ENCODE measurements at places on chromosomes 2 and 18. TPM values are rescaled to one million over a fixed set of nuclear protein-coding genes. Genes with fewer than 3 reads are reported as not detected.
A peak's percentile ranks its signal among the peaks of the same experiment; 100 is the strongest.

YES1 gene
- total RNA-seq, result 4.1 TPM

HK2 gene
- total RNA-seq, result 11.4 TPM

ABCB11 gene
- total RNA-seq, result not detected

ADRA2B gene
- 1.0 TPM for total RNA-seq

INHBB gene
- not detected for total RNA-seq

MPHOSPH10 gene
- total RNA-seq, result 28.3 TPM

ITGB6 gene
- total RNA-seq, result not detected

OSBPL6 gene
- total RNA-seq, result not detected

PLA2R1 gene
- total RNA-seq, result not detected

- no peak for DNase-seq
These were observed 266.9 kb downstream of the TNS1 start for GRCh38 chr2:217735899-217736298.

- DNase-seq, result no peak
These were observed 46.9 kb downstream of the NAB1 start for GRCh38 chr2:190695739-190696138.

DNA sequence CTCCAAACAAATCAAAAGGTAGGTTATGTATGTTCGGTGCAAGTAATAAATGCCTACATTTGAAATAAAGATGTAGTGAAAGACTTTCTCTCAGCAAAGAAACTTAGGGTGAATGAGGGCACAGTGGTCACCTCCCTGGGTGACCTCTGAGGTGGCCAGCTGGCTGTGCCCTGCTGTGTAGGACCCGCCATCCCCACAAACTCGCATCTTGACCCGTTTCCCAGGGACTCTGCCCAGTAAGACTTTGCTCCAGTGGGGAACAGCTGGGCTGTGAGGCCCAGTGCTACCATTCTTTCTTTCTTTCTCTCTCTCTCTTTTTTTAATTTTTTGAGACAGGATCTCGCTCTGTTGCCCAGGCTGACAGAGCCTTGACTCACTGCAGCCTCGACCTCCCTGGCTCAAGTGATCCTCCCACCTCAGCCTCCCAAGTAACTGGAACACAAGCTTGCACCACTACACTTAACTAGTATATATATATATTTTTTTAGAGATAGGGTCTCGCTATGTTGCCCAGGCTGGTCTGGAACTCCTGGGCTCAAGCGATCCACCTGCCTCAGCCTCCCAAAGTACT, 8.2 kb upstream of the GAREM2 start:
- DNase-seq, result no peak

DNA sequence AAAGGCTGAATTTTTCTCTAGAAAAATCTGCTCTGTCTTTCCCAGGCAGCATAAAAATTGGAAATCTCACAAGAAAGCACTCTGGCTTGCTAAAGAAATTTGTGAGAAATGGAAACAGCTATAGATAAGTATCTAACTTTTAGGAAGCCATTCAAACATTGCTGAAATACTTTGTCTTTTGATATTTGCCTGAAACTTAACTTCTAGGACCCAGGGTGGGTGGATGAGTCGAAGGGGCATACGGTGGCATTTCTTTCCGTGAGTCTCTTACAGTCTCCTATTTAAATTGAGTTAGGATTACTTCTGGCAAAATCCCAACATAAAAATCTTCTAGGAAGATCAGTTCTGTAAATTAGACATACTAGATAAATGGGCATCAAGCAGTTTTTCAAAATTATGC, 532 bp upstream of the COL3A1 start:
- DNase-seq, result no peak

DNA sequence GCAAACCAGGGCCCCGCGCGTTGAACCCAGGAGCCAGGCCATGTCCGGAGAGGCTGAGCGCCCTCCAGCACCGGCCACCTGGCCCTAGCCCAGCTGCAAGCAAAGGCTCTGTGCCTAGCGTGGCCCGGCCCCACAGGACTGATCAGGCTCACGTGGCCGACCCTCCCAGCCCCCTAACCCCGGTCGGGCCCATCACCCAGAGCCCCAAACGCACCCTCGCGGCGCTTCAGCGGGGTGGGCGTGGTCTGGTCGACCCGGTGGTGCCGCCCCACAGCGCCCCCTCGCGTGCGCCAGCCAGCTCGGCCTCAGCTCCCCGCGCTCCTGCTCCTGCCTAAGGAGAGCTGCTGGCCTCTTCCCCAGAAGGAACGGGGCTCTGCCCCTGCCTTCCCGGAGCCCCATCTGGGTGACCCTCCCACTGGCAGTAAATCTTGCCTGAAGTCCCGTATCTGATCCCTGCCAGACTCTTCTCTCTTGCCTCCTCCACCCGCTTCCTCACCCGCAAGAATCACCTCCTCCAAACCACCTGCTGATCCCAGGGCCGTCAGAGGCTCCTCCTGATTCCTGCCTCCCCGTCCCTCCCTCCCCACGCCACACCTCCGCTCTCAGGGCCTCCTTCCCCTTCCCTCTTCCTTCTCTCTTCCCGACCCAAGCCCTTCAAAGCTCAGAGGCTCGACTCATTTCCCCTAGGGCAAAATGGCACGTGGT, 12.3 kb upstream of the TEX51 start:
- DNase-seq, result no peak

DNA sequence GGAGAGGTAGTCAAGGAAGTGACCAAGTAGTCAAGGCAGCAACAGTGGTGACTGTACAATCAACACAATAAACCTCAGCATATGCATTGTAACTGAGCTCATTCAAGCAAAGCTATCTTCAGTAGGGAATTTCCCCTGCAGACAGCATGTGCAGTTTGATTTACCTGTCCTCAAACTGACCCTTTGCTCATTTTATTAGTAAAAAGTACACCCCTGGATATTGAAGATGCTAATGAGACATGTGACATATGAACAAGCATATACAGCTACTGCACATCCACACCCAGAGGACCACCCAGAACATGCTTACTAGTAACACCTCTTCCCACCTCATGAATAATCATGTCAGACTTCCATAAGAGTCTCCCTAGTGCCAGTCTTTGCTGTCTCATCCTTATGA, 15.4 kb downstream of the C2orf81 start:
- DNase-seq, result no peak

DNA sequence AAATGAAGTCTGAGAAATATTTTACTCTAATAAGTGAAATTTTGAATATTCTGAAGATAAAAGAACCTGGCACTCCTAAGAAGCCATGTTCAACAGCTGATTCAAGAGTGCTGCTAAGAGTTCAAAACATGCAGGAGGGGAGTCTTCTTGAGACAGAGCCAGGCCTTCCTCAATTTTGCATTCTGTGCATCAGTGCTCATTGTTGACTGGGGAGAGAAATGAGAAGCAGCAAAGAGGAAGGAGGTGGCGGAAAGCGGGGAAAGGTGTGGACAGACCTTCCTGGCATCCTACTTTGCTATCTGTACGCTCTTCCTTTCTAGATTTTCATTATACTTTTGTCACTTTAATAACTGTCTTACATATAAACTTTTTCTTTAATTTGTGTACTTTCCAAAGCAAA, 29.7 kb upstream of the TXNDC2 start:
- no peak for DNase-seq

DNA sequence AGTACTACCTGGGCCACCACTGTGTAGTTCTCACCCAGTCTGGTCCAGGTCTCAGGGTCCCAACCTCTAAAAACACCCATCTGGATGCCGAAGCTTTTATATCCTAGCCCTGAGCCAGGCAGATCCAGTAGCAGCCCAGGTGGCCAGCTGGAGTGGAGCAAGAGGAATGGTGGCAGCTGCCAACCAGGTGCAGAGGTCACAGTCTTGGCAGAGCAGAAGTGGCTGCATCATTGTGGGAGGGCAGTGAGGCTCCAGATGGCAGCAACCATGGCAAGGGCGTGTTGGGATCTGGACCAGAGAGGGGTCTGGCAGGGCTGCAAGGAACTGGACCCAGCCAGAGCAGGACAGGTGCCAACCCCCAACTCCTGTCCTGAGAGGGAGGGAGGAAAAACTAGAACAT, 72.2 kb upstream of the AGAP1 start:
- DNase-seq, result no peak

- no peak for DNase-seq
These were observed 71.0 kb downstream of the TPO start for GRCh38 chr2:1484131-1484884.

DNA sequence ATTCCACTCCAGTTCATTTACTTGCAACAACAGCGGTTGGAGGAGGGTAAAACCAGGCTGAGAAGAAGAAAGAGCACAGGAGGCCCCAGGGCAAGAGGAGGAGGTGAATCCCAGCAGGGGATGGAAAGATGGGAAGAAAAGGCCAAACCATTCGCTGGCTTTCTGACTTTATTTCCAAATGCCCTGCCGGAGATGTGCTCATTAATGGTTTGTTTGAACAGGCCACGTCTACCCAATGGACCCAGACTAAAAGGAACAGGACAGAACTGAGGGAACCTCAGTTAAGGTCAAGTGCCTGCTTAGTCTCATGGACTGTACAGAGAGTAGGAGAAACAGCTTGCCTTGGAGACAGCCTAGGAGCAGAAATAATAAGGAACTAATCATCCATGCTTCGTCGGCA, 121.6 kb upstream of the NDUFV2 start:
- no peak for DNase-seq

DNA sequence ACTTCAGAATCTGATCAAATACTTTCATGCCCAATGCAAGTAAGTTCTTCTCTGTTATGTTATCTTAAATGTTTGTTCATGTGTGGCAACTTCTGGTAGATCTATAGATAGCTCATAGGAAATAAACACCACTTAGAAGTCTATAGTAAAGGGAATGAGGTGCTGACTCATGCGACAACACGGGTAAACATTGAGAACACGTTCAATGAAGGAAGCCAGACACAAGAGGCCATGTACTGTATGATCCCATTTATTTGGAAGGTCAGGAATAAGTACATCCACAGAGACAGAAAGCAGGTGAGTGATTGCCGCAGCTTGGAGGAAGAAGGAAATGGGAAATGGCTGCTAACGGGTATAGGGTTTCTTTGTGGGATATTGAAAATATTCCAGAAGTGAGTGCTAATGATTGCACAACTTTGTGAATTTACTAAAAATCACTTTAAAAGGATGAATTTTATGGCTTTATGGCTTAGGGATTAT, 95.4 kb downstream of the ITGB1BP1 start:
- no peak for DNase-seq

DNA sequence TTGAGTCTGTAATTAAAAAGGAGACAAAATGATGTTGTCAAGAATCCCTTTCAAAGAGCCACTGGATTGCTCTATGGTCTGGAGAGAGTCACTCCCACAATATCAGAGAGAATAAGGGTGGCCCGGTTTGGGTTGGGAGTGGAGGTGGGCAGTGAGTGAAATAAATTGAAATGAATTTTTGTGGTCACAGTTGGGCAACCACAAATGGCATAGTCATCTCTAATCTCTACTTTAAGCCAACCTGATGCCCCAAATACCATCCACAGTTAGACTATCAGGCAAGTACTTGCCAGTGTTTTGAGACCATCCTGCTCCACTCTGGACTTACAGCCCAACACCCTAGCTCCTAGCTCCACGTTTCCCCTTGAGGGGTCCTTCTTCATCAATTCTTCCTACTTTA, 559.7 kb downstream of the BCL11A start:
- no peak for DNase-seq

- DNase-seq, result no peak
These were observed 162.2 kb downstream of the PXDN start for GRCh38 chr2:1581965-1582625.

DNA sequence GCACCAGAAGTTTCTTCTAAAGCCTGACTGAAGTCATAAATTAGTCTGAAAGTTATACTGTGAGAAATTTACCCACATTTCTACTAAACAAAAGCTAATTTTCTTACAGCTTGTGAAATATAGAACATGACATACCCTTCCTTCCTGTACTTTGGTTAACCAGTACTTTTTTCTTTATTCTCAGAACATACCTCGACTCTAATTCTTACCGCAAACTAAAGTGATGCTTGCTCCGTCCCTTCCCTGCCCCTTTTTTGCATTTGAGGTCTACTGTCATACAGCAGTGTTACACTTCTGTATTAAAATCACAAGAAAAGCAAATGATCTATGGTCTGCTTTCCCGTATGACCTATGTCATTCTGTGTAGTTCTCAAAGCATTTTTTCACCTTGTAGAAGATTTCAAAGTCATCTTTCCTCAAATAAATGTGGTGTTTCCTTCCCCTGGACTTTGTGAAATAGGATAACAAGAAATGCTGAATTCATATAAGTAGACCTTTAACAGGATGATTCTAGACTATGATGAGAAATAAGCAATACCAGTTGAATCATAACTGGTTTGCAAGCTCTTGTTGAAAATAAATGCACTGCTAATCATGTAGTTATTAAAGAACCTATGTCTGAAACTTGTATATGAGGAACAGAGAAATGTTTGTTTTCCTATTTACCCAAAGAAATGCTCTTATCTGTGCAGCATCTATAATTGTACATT, 30.4 kb downstream of the CYTIP start:
- DNase-seq, result peak; percentile 94

DNA sequence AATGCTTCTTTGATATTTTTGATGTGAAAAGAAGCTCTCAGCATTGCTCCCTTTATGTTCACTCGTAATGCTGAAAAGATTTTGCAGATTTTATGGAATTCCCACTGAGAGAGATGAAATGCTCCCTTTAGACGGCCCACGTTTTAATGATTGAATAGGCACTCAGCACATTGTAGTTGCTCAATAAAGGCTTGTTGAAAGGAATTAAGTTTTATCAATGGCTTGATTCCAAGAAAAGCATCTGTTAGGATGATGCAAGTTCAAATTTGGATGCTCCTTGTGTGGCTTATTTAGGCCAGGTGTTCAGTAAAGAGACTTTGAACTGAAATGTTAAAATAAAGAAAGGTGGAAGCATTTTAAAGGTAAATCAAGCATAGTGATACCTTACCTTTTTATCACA, 725.1 kb downstream of the EPHA4 start:
- no peak for DNase-seq

GRCh38 chr2:49270091-49270490, 115.8 kb upstream of the FSHR start:
- DNase-seq, result no peak

DNA sequence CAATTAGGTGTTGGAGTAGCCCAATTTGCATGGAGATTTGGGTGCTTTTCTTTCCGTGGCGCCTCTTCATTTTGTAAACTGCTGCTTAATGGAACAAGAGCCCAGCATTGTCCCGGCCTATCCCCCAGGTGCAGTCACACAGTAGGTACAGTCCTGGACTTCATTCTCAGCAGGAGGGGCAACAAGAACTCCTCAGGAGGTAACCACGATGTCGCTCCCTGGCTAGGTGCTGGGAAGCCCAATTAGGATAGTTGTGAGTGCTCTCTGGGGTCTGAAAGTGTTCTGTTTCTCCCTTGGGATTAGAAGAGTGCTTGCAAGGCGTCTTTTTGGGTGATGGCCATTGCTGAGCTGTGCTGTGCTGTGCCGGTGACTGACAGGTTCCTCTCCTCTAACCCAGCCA, 53.8 kb downstream of the CABLES1 start:
- DNase-seq, result no peak

DNA sequence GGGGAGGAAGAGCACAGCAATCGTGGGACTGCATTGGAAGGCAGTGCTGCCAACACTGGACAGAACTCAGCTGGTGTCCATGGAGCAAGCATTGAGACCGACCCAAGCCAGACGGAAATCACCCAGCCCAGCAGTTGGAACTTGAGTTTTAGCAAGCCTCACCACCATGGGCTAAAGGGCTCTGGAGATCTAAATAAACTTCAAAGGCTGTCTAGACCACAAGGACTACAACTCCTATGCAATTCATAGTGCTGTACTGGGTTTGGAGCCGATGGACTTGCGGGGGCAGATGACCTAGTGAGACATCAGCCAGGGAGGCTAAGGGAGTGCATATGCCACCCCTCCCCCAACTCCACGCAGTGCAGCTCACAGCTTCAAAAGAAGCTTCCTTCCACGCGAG, 243.6 kb upstream of the SLC39A10 start:
- DNase-seq, result no peak
